ENCODE measurements at places on chromosomes 6 and 20. TPM values are rescaled to one million over a fixed set of nuclear protein-coding genes. Genes with fewer than 3 reads are reported as not detected.
A peak's percentile ranks its signal among the peaks of the same experiment; 100 is the strongest.

The GOPC gene
- total RNA-seq, result 20.8 TPM

- H3K27ac ChIP-seq, result peak overlapping the region; percentile 31
- H3K36me3 ChIP-seq, result peaks cover 84% of the 10 kb centered on the region
- peaks cover 85% of the 10 kb centered on the region for H3K4me1 ChIP-seq
- no peak overlapping the region for H3K4me3 ChIP-seq
- H3K27me3 ChIP-seq, result no peaks in the 10 kb centered on the region
- DNase-seq, result no peak
Observed at GRCh38 chr6:24915641-24916040, 20.1 kb downstream of the RIPOR2 start.

DNA sequence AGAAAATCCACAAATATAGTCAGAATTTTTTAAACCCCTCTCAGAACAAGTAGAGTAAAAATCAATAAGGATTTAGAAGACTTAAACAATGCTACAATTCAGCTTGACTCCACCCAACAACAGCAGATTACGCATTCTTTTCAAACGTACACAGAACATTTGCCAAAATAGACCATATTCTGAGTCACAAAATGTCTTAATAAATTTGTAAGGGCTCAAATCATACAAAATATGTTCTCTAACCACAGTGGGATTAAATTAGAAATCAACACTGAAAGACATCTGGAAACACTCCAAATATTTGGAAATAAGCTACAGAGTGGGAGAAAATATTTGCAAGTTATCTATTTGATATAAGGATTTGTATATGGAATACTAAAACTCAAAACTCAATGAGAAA, 164.2 kb upstream of the AKAP12 start:
- DNase-seq, result no peak
- no peaks in the 10 kb centered on the region for H3K36me3 ChIP-seq
- H3K27ac ChIP-seq, result no peak overlapping the region
- H3K27me3 ChIP-seq, result no peaks in the 10 kb centered on the region
- no peaks in the 10 kb centered on the region for H3K4me1 ChIP-seq

DNA sequence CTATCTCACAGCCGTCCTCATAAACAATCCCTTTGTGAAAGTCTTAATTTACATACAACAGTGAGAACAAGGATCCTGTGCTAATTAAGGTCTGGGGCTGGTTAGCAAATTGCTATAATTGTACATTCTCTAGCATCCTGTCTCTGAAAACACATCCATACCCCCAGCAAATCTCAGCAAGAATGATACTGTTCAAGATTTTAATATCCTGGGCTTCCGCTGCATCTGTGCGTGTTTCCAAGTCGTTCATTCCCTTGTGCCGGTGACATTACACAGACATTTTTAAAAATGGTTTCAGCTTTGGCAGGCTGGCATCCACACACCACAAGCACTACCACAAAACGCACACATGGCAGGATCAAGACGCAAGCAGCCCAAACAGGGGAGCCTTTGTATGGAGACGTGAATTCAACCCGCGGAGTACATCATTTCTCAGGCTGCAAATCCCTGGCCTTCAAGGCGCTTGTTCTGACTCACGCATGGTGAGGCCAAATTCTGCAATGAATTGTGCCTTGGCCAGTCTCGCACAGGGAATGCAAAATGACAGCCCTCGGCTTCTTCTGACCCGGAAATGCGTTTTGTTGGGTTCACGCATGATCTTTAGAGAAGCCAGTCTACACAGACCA, 20.3 kb downstream of the ZMYND8 start:
- peaks cover 59% of the 10 kb centered on the region for H3K36me3 ChIP-seq
- no peak overlapping the region for H3K27ac ChIP-seq
- no peaks in the 10 kb centered on the region for H3K27me3 ChIP-seq
- peaks cover 11% of the 10 kb centered on the region for H3K4me1 ChIP-seq

DNA sequence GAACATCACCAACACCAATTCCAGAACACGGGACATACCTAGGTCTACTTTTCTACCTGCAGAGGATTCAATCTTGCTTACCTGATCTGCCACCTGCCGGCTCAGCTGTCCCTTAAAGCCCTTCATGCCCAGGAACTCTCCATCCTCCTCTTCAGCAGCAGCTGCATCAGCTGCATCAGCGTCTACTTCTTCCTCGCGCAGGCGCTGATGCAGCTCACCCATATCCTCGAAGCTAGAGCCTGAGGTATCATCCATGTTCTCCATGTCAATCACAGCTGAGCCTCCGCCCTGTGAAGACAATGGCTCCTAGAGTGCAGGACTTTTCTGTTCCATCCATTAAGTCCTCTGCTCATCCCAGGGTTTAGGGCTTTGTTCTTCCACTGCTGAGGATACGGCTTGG, 918 bp downstream of the YIPF3 start:
- no peaks in the 10 kb centered on the region for H3K27me3 ChIP-seq
- peak overlapping the region; percentile 57 for H3K27ac ChIP-seq
- no peak for DNase-seq
- H3K4me1 ChIP-seq, result peaks cover 50% of the 10 kb centered on the region
- peaks cover 66% of the 10 kb centered on the region for H3K36me3 ChIP-seq
- peak overlapping the region; percentile 78 for H3K4me3 ChIP-seq

- H3K4me3 ChIP-seq, result peak overlapping the region; percentile 37
- H3K4me1 ChIP-seq, result peaks cover 18% of the 10 kb centered on the region
- no peak overlapping the region for H3K27ac ChIP-seq
- DNase-seq, result no peak
Observed at GRCh38 chr6:3229566-3230178, 2.2 kb upstream of the TUBB2B start.

The BTBD3 gene
- 3.1 TPM for total RNA-seq

DNA sequence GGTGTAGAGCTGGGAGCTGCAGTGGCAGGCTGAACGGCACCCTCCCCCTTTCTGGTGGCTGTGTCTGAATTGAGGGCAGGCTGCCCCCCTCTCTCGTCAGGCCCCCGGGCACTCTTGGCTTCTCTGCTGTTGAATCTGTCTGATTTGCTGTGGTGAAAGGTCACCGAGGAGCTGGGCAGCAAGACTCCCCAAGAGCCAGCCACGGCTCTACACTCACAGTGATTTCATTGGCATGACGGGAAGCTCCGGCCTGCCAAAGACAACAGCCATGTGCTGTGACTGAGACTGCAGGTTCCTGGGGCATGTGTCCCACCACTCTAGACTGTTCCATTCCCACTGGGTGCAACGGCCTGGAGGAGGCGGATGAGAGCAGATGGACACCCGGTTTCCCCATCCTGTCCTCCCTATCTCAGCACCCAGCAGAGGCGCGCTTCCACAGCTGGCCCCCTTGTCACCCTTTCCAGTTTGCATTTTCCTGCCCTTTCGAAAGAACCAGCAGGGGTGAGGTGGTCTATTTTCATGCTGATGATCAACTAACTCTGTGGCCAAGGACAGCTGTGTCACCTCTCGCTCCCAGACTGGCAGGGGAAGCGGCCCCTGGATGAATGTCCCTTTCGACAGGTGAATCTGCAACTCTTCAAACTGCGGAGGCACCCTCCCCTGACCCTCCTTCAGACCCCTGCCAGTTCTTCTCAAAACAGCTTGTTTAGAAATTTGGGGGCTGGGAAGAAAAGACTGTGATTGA, 2.2 kb downstream of the APCDD1L start:
- DNase-seq, result no peak
- H3K4me3 ChIP-seq, result no peak overlapping the region
- no peaks in the 10 kb centered on the region for H3K27me3 ChIP-seq
- H3K36me3 ChIP-seq, result no peaks in the 10 kb centered on the region

- no peaks in the 10 kb centered on the region for H3K4me1 ChIP-seq
- DNase-seq, result no peak
- peaks cover 26% of the 10 kb centered on the region for H3K36me3 ChIP-seq
- no peaks in the 10 kb centered on the region for H3K27me3 ChIP-seq
Observed at GRCh38 chr20:17625246-17626051, 55.6 kb downstream of the DSTN start.

GRCh38 chr6:157107915-157108651, 215.2 kb downstream of the TMEM242 start:
- no peak for DNase-seq
- H3K27ac ChIP-seq, result no peak overlapping the region
- no peaks in the 10 kb centered on the region for H3K27me3 ChIP-seq
- peaks cover 4% of the 10 kb centered on the region for H3K4me1 ChIP-seq
- no peak overlapping the region for H3K4me3 ChIP-seq
